ENCODE measurements at places on chromosomes 4 and X.

DNA sequence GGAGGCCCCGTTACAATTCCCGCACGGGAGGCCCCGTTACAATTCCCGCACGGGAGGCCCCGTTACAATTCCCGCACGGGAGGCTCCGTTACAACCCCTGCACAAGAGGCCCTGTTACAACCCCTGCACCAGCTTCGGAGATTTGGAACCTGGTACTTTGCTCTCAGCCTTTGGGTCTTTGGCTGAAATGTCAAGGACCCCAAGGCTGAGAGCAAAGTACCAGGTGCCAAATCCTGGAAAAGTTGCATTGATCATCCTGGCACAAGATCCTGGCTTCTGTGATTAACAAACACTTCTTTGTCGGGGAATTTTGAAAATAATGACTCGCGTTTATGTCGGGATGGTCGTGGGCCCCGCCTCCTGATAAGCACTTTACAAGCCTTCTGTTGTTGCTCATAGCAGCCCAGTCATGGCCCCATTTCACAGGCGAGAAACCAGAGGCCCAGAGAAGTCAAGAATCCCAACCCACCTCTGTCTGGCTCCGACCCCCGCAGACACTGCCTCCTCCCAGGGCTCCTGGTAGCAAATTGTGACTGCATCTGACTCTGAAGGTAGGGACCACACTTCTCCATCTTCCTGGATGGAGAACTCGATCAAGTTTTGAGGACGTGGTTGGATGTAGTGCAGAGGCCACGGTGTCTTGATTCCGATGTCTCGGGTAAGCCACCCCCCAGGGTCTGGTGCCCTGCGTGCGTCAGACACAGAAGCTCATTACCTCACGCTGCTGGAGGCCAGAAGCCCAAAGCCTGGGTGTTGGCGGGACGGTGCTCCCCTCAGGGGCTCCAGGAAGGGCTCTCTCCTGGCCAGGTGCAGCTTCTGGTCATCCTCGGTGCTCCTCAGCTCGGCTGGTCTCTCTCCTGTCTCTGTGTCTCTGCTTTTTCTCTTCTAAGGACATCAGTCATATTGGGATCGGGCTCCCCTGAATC is 60.3 kb downstream of the ADRA2C start:
- DNase-seq: no peak

DNA sequence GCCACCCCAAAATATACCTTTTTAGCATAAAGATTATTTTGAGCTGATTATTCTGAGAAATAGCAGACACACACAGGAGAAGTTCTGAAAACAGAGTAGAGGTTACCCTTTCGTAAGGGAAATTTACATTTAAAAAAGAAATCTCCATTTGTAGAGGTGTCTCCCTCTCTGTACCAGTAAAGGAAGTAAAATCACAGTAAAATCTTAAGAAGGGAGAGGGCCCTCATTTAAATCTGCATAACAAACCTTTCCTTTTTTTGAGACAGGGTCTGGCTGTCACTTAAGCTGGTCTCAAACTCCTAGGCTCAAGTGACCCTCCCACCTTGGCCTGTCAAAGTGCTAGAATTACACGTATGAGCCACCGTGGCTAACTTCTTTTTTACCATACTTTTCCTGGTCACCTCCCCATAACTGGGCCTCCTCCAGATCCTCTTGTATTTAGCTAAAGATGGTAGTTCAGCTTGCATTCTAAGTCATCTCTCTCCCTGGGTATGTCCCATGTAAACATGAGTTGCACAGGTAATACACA is 92.2 kb upstream of the INTU start:
- no peak for DNase-seq

DNA sequence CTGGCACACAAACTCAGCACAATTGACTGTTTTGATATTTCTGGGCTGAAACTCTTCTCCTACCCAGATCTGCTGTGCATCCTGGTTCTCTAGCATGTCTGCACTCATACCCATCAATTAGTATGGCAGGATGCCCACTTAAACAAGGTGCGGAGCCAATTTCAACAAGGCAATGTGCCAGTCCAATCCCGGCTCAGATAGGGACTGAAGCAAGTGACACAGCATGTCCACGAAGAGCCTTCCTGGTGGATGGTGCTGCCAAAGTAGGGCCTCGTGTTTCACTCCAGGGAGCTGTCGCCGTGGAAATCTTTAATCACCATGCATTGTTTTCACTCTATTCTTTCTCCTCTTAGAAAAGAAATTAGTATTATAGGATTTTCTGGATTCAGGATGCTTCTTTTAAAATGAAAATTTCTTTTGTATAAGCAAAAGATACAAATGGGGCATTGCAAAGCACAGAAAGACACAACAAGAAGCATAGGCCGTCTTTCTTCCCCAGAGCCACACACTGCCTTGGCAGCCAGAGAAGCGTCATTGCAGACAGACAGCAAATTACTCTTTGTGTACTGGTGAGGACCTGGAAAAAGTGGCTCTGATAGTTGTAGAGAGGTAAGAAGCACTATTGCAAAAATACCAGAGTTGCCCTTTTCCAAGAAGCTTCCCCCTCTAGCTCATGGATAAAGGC is 40.6 kb upstream of the LSM6 start:
- DNase-seq: no peak

DNA sequence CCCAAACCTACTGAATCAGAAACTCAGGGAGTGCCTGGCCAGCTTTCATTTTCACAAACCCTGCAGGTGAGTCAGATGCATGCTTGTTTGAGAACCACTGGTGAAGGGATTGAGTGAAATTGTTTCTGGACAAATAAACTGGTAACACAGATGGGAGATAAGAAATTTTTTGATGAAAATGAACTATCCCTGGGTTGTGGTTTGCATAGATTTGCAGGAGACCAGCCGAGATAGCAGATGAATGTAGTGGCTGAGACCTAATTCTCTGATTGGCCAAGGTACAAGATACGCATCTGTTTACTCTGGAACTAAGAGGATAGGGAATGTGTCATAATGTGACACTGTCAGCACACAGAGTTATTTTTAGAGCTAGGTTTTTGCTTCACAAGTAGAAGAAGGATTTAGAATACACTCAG is 117.8 kb upstream of the NOCT start:
- DNase-seq: no peak

DNA sequence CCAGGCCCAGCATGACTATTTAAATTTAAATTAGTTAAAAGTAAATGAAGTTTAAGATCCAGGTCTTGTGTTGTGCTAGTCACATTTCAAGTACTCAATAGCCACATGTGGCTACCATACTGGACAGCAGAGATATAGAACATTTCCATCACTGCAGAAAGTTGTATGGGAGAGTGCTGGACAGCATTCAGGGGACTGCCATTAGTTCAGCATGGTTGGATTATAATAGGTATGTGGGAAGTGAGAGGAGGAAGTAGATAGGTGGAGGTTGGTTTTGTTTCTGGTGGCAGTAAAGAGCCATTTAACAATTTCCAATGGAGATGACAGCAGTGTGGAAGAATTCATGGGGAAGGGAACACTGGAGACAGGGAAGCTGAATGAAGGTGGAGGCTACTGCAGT is 42.1 kb downstream of the ERVMER34-1 start:
- no peak for DNase-seq

DNA sequence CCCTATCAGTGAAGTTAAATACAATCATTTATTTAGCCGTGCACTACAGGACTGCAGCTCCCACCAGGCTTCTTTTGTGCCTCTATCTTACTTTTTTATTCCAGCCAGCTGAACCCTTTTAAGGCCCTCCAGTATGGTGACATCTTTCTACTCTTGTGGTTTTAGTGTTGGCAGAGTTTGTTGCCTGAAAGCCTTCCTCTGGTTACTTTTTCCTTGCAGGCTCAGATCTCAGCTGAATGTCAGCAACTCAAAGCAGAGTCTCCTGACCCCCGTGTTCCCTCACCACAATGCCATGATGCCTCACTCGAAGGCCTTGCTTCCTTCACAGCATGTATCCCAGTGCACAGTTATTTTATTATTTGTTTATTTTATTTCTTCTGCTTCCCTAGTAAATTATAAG is 818.9 kb upstream of the LCORL start:
- DNase-seq: no peak

DNA sequence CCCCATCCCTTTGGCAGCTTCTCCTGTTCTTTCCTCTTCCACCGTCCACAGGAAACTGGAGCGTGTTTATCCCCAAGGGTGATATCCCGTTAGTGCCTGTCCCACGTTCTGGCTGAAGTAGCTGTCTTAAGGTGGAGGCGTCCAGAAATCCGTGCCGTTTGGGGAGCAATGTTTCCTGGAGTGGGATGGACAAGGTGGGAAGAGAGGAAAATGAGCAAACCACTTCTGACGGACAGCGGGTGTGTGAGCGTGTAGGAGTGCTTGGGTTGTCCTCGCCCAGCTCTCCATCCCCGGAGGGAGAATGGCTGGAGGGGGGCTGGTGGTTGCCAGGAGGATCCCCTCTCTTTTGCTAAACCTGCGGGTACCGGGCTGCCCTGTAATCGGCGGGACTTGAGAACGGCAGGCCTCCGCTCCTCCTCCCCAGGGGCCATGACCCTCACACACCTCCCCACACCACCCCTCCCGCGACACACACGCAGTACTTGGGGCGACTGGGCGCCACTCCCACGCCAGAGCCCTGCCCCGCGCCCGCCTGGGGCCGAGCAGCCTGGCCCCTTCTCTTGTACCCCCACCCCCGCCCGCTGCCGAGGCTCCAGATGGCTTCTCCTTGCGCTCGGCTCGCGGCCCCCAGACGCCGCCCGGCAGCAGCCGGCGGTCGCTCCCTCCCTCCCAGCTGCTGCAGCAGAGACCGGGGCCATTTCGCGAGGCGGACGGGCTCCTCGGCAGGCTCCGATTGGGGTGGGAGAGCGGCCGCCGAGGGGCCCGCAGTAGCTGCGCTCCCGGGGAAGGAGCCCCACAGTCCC is 13.9 kb upstream of the PRDM8 start:
- DNase-seq: no peak

GRCh38 chr4:123215536-123215935 is 181.1 kb upstream of the SPRY1 start:
- no peak for DNase-seq

DNA sequence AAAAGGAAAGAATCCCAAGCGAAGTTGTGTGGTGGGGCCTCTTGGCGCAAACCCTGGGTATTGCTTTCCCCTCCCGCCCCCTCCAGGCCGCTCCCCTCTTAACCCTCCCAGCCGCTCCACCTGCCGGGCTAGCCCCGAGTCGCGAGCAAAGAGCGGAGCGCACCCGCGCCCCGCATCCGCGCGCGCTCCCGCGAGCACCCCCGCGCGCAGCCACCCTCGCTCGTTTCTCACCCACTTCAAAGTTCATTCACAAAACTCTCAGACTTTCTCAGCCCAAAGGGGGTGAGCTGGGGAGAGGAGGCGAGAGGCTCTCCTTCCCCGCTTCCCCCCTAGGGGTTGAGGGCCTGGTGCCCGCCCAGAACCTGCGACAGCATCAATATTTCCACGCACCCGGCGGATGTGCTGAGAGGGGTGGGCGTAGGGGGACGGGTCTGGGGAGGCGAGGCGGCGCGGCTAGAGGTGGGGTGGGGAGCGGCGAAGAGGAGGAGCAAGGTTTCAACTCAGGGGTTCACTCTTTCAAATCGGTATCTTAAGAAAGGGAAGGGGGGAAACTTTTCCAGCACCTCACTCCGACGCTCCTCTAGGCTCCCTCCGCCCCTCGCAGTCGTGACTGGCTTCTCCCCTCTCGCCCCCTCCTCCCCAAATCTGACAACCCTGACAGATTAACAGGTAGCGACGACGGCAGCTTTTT is 1.8 kb downstream of the MAML3 start:
- DNase-seq: peak; percentile 79

- DNase-seq: no peak
Measured at GRCh38 chr4:125836597-125837195, 521.9 kb downstream of the FAT4 start.

DNA sequence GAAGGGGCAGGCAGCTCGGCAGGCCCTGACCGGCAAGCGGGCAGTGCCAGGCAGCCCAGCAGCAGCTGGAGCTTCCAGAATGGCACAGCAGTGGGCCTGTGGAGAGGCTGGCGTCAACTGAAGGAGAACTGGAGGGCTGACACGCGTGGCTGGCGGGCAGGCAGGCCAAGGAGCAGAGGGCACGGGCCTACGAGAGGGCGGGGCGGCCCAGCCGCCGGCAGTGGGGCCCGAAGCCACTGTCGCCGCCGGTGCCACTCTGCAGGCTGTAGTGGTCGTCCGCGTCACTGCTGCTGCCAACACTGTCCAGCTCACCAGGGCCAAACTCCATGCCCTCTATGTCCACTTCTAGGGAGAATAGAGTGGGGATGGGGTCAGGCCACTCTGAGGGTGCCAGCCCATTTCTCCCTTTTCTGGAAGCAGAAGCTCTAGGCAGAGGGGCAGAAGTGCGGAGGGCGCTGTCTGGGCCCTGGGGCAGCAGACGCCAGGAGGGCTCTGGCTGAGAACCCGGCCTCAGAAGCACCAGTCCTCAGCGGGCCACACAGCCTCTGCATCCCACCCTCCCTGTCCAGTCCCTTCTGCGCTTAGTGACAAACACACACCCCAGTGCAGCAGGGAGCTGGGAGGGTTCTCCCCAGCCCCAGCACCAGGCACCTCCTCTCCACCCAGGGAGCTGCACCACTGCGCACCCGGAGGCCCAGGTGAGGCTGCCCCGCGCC is 8.6 kb upstream of the HAUS3 start:
- peak; percentile 7 for DNase-seq

DNA sequence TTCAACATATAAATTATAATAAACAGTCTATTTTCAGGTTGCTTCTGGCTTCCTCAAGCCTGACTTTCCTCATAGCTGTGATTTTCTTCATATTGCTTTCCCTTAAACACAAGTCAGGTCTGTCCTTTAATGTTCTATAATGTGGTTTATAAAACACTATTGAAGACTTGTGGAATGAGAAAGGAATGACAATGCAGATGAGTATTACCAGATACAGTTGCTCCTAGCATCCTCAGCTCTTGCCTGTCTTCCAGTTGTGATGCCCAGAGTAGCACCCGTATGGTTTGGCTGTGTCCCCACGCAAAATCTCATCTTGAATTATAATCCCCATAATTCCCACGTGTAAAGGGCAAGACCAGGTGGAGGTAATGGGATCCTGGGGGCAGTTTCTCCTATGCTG is 265.7 kb upstream of the BOD1L1 start:
- no peak for DNase-seq

- no peak for DNase-seq
Measured at GRCh38 chrX:30637874-30638815, 15.1 kb upstream of the GK start.

GRCh38 chrX:31449081-31449480 is 377.2 kb upstream of the FTHL17 start:
- DNase-seq: no peak

GRCh38 chr4:174828845-174829701 is at the start of gene GLRA3:
Gene GLRA3 (minus strand): TSS chr4:174829247. CDS start chr4:174828811, 436 bp downstream.
- DNase-seq: peak; percentile 94

- no peak for DNase-seq
Measured at GRCh38 chr4:3077796-3078195, 3.3 kb downstream of the HTT start.

DNA sequence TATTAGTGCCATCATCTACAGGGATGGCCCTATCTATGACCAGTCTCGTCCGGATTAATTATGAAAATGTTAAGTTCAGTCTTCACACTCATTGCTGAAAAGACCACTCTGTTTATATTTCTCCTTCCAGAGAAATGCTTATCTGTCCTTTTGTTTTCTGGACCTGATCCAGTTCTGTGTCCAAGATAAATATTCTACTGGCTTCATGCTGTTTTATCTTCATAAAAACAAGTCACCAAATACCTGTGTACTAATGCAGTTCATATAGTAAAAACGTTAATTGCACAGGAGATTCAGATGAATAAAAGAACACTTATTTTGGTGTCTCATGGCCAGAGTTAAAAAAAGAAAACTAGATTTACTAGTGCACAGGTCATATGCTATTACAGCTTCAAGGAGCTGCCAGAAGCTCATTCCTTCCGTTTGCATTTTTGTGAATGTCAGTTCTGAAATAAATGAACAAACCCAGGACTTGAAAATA is 17.3 kb downstream of the FNIP2 start:
- DNase-seq: no peak

Measured in iPS-NIHi11 (cell line).